ENCODE measurements at places on chromosomes 16 and 17. TPM values are rescaled to one million over a fixed set of nuclear protein-coding genes. Genes with fewer than 3 reads are reported as not detected.

DNA sequence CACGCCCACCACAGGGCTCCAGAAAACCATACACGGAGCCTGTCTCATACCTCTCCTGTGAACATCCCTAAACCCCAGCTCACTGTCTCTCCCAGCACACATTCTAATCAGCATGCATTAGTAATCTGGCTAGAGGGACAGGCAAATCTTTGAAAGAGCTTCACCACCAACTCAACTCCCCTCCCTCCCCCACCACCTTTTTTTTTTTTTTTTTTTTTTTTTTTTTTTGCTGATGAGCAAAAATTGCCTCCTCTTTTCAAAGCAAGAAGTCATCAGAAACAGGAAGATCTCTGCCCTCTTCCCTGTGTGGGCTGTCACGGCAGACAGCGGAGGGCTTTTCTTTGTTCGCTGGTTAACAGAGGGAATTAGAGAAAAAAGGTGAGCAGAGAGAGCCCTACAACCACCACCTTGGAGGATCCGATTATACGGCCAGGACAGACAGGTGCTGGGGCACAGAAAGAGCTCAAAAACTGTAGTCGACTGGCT lies 19.9 kb downstream of the GAS7 start:
- no peaks in the 10 kb centered on the region for H3K27me3 ChIP-seq
- no peaks in the 10 kb centered on the region for H3K36me3 ChIP-seq
- peaks cover 5% of the 10 kb centered on the region for H3K4me1 ChIP-seq
- H3K27ac ChIP-seq: no peak overlapping the region
- no peak for DNase-seq

Gene FADS6
- total RNA-seq: not detected

DNA sequence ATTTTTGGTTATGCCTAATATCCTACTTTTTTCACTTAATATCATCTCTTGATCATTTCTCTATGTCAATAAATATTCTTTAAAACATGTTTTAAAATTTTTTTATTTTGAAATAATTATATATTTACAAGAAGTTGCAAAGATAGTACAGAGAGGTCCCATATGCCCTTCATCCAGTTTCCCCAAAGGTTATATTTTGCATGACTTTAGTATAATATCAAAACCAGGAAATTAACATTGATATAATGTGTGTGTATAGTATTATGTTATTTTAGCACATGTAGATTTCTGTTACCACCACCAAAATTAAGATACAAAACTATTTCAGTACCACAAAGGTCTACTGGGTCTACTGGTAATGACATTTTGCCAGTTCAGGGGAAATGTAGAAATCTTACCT lies 60.7 kb downstream of the EFCAB5 start:
- no peak for DNase-seq
- H3K4me1 ChIP-seq: no peaks in the 10 kb centered on the region
- H3K4me3 ChIP-seq: no peak overlapping the region
- H3K27me3 ChIP-seq: no peaks in the 10 kb centered on the region
- H3K27ac ChIP-seq: no peak overlapping the region

- H3K4me3 ChIP-seq: no peak overlapping the region
- peaks cover 19% of the 10 kb centered on the region for H3K27me3 ChIP-seq
- H3K36me3 ChIP-seq: no peaks in the 10 kb centered on the region
- no peaks in the 10 kb centered on the region for H3K4me1 ChIP-seq
These were observed 562.2 kb upstream of the ZFHX3 start for GRCh38 chr16:73610160-73610559.

Gene CCL16
- total RNA-seq: 0.50 TPM

GRCh38 chr17:13572581-13572980 lies 29.1 kb downstream of the HS3ST3A1 start:
- H3K36me3 ChIP-seq: no peaks in the 10 kb centered on the region
- no peaks in the 10 kb centered on the region for H3K4me1 ChIP-seq
- DNase-seq: no peak
- no peak overlapping the region for H3K27ac ChIP-seq

Gene HOXB9
- total RNA-seq: not detected

All from lower lobe of right lung (tissue), 2 donors.